NCI-H526 treated with DMSO at 0.1 percent for 48 hours (cell line): ENCODE measurements at places on chromosomes 4 and X.

- DNase-seq: no peak
These were observed 175.8 kb upstream of the PITX2 start for GRCh38 chr4:110798687-110799086.

- DNase-seq: no peak
These were observed 837.6 kb downstream of the PDHA2 start for GRCh38 chr4:96677499-96677898.

- DNase-seq: no peak
These were observed 13.5 kb upstream of the ZNF280C start for GRCh38 chrX:130282151-130282550.

GRCh38 chr4:3250438-3250955 is 1.5 kb downstream of the MSANTD1 start:
- no peak for DNase-seq
